ENCODE measurements at places on chromosomes 11 and 22.
A peak's percentile ranks its signal among the peaks of the same experiment; 100 is the strongest.

DNA sequence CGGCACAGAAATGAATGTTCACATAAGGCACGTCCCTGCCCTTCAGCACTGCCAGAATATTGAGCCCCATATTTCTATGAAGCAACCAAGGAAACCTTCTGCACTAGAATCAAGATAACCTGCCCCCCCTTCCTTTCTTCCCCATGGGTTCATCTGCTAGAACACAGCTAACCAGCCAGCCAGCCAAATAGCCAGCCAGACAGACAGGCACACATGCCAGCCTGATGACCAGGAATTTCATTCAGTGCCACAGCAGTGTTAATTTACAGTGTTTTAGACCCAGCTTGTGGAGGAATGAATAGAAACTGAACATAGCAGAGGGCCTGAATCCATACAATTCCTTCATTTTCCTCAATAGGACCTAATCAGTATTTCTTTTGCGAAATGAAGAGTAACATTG is 57.0 kb downstream of the TENM4 start:
- DNase-seq = no peak

GRCh38 chr22:37068859-37069258 is 17.3 kb downstream of the KCTD17 start:
- no peak for DNase-seq

DNA sequence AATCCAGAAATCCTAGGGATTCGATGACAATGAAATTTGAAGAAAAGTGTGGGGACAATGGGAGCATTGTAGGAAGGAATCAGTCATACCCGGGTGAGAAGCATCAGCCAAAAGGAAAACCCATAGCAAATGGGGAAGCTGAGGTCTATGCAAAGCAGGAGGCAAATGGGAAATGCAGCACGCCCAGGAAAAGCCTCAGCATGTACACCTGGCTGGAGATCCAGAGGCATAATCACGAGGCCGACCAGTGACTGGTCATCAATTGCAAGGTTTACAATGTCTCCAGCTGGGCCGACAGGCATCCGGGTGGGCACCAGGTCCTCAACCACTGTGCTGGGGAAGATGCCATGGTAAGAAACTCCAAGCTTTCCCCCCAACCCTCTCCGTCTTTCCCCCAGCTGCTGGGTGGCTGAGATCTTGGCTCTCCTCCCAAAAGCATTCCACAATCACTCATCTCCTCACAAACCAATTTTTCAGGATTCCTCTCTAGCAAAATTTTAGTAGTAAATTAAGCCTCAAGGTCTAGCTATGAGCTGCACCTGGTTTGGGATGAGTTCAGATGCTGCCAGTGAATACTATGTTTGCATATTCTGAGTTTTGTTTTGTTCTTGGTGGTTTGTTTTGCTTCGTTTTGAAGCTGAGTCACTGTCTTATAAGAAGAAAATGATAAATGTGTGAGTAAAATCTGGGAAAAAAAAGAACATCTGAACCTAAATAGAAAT is 98.0 kb upstream of the OR5AK2 start:
- DNase-seq = no peak

- DNase-seq = peak; percentile 83
These were observed 2.2 kb upstream of the VPS11 start for GRCh38 chr11:119065369-119065768.

GRCh38 chr11:95734009-95734572 is 55.5 kb downstream of the FAM76B start:
- DNase-seq = peak; percentile 8

GRCh38 chr11:11243209-11243589 is 109.9 kb downstream of the CSNK2A3 start:
- no peak for DNase-seq

GRCh38 chr22:23267226-23268043 is 87.1 kb downstream of the BCR start:
- DNase-seq = no peak

DNA sequence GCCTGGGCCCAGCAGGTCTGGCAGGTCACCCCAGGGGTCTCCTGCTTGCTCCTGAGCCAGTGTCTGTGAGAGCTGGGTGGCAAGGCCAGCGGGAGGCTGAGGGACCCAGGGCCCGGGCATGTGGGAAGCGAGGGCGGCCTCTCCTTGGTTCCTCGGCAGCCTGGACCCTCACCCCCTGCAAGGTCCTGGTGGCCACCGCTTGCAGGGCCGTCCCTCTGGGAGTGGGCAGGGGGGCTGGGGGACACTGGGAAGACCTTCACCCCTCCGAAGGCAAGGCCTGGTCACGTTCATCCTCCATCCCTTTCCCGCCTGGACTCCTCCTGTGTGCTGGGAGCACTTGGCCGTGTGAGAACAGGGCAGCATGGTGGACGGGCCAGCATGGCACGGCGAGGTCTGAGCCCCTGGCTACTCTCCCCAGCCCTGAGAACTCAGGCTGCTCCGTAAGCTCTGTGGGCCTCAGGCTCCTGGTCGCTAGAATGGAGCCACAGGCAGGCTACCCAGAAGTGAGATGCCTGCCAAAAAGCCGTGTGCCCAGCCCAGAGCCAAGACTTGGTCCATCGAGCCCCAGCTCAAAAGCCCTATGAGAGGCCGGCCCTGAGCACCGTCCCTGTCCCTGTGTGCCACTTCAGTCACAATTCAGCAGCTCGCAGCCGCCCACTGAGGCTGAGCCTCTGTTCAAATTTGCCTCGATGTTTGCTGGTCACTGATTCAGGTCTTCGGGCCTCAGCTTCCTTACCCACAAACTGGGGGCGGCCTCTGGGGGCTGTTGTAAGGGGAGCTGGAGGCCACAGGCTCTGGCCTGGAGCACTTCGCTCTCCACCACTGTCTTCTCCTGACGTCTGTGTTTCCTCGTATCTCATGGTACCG is 45.0 kb downstream of the IGLL1 start:
- no peak for DNase-seq

GRCh38 chr22:30785527-30785926 is 90.9 kb downstream of the OSBP2 start:
- no peak for DNase-seq

DNA sequence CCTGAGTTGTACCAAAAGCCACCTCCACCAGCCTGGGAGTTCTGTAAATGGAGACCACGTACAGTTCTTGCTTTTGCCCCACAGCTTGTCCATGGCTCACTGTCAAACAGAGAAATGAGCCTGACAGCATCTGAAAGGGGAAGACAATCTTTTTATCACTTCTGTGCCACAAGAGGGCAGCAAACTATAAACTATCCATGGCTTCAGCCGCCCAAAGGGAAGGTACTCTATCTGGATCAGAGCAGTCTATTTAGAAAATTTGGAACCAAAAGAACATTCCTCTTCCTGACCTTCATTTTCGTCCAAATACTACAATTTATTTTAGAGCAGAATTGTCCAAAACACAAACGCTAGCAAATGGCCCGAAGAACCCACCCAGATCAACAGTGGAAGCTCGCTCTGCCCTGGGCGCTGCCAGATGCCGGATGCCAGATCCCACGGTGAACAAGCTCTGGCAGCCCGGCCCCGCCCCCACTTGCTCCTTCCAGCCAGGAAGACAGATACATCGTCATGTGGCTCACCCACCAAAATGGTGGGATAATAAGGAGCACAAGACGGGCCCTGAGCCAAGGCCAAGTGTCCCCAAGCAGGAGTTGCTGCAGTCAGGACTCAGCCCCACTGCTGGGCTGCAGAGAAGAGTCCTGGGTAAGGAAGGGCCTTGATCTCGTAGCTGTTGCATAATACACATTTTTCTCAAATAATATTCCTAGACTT is 23.9 kb upstream of the SCGB1A1 start:
- peak; percentile 92 for DNase-seq

GRCh38 chr11:114157476-114158050 is 98.1 kb downstream of the ZBTB16 start:
- no peak for DNase-seq

DNA sequence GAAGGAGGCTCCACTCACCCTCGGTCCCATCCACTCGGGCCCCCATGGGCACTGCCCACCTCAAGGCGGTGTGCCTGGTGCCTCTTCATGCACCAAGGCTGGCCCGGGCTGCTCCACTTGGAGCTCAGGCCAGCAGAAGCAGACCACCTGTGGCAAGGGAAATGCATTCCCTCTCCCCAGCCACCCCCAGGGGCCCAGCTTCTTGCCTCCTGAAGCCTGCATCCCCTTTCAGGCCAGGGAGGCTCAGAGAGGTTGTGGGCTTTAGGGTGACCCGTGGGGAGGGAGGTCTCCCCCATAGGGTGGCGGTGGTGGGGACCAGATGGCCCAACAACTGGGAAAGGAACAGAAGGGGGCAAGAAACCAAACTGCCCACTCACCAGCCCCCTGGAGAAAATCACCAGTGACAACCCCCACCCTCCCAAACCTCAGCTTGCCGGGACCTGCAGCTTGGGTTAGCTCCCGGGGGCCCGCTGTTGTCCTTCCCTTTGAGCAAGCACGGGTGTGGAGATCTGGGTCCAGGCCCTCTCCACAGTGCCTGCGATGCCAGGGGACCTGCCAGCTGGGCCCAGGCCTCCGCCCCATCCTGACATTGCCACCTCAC is 8.4 kb downstream of the CBX6 start:
- no peak for DNase-seq

GRCh38 chr11:120744016-120744994 is 232.8 kb downstream of the GRIK4 start:
- DNase-seq = no peak

DNA sequence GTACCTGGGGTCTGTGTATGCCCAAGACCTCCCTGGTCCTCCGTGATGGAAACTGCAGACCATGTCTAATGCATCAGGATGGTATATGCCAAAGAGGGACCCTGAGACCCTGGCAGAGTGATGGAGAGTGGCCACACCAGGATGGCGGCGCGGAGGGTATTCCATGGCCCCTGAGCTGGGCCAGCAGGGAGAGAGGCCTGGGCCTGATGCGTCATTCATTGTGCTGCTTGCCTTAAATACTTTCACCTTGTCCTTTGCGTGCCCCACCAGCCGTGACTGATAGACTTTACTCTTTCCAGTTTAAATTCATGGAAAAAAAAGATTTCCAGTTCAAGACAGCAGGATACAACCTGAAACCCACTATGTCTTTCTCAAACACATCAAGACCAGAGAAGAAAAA is 5.6 kb upstream of the NDUFV1 start:
- DNase-seq = no peak

DNA sequence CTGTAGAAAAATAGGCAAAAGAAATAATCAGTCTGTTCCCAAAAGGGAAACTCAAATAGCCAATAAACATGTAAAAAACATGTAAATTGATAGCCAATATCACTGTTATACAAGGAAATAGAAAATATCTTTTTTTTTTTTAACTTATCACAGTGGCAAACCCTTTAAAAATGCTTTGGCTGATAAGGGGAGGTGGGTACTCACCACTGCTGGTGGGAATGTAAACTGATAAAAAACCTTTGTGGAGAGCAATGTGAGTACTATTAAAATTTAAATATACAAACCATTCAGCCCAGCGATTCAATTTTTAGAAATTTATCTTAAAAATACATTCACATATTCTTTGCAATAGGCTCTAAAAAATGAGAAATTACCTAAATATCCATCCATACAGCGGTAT is 3.6 kb downstream of the RPUSD4 start:
- DNase-seq = no peak

DNA sequence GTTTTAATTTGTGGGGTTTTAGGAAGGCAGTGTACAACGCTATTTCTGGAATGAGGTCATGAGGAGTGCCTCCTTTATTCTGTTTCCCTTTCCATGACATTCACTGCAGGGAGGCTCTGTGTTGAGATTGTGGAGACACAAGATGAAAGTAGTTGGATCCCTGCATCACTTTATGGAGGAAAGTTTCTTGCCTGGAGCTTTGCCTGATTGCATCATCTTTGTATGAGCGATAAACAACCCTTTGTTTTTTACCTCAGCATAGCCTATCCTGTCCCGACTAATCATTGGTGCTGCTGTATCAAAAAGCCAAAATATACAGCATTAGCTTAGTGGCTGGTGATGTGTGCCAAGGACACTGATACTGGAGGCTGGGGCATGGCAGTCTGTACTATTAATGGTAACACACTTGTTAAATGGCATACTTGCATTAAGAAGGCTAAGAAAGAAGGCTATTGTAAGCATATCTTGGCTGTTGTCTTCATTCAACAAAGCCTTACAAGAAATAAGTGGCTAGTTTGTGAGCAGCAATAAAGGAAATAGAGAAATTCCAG is 31.2 kb upstream of the SLC5A4 start:
- DNase-seq = no peak

DNA sequence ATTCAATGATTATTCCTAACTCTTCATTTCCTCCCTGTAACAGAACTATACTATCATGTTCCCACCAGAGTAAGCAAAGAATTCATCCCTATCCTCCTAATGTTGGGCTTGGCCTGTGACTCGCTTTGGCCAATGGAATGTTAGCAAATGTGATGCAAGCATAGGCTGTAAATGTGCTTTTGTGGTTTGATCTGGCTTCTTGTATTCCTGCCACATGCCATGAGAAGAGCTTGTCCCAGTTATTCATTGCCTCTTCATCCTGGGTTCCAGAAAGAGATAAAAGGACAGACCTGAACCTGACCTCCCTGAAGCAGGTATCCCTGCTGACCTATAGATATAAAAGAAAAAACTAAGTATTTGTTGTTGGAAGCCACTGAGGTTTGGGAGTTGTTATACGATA is 51.0 kb downstream of the SYTL2 start:
- no peak for DNase-seq

GRCh38 chr11:46050662-46051061 is 70.6 kb downstream of the PHF21A start:
- DNase-seq = no peak

DNA sequence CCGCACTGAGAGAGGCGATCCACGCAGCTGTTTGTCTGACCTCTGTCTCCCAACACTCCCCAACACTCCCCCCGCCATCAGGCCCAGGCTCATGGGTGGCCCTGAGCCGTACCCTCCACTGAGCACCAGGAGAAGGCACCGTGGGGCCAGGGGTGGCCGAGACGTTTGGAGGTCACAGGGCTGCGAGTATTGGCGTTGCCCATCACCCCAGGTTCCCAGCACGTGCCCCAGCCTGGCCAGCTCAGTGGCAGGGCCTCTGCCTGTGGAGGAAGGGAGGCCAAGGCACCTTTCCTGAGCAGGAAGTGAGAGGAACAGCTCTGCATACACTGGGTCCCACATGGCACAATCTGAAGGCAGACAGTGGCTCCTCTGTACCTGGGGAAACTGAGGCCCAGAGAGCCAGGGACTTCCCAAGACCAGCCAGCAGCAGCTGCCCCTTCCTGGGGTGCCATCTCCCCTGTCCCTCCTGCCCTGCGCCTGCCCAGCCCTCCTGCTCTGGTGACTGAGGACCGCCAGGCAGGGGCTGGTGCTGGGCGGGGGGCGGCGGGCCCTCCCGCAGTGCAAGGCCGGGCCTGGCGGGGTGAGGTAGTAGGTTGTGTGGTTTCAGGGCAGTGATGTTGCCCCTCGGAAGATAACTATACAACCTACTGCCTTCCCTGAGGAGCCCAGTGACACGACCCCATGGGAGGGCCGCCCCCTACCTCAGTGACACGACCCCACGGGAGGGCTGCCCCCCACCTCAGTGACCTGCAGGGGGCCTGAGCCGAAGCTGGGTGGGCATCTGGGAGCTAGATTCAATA is 37.0 kb upstream of the PPARA start:
- no peak for DNase-seq

GRCh38 chr11:75474878-75475766 is 42.1 kb upstream of the KLHL35 start:
- DNase-seq = peak; percentile 83

GRCh38 chr22:42692239-42693054 is 28.2 kb downstream of the A4GALT start:
- no peak for DNase-seq

Data from Kasumi-1 (cell line).